ENCODE measurements at places on chromosomes 5 and 9.

DNA sequence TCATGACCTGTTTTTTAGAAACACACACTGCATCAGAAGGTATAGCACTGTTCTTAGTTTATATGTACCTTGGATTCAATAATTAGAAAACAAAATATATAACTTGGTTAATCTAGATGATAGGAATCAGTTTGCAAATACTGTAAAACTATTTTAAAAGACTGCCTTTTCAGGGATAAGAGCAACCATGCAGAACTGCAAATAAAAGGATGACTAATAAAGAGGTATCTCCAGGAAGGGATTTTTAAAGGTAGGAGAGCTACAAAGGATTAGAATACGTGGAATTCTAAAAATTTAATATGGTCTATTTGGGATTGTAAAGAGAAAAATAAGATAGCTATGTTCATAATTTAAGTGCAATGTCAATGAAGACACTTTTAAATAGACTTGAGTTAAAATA is 9.4 kb downstream of the GABRA1 start:
- DNase-seq: no peak

DNA sequence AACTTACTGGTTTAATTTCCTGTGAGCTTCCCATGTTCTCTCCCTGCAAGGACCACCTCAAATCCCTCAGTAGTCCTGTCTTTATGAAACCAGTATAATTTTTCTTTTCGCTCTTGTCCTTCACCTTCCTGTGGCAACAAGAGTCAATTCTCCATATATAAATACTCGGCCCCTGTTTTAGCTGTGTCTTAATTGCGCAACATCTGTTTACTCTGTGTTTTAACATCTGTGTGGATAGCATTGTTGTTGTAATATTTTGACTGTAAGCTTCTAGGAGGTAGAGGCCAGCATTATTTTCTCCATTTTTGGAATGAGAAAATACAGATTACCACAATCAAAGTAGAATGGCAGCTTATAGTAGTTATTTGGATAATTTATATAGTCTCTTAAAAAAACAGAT is 30.2 kb upstream of the CDKN2B start:
- no peak for DNase-seq

- DNase-seq: no peak
Observed at GRCh38 chr5:90503596-90503995, 25.8 kb downstream of the LYSMD3 start.

DNA sequence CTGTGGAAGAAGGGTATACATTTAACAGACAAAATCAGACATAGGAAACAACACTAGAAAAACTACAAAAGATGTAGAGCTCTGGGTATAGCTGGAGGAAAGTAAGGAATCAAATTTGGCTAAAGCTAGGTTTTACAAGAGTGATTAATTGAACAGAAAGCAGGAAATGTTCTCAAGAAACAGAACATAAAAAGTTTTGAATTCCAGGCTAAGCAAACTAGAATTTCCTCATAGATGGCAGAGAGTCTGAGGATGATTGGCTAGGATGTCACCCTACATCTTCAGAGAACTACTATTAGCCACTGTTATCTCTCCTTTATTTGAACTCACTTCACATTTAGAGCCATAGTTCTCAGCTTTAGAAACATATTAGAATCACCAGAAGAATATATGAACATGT is 502.1 kb upstream of the PAPPA start:
- no peak for DNase-seq

- peak; percentile 26 for DNase-seq
Observed at GRCh38 chr5:1509346-1510085, 14.2 kb downstream of the LPCAT1 start.

- DNase-seq: no peak
Observed at GRCh38 chr5:2904399-2904798, 152.9 kb upstream of the IRX2 start.

All from activated CD4-positive, CD25-positive, alpha-beta regulatory T cell treated with anti-CD3 and anti-CD28 coated beads, Interleukin-2, amount 50 U/mL, for 72 hours (primary cell).